Karpas-422 (cell line): ENCODE measurements at places on chromosomes 2 and 18. TPM values are rescaled to one million over a fixed set of nuclear protein-coding genes. Genes with fewer than 3 reads are reported as not detected.
A peak's percentile ranks its signal among the peaks of the same experiment; 100 is the strongest.

UNC50 gene
- total RNA-seq = 30.3 and 36.4 TPM in 2 replicates

C1QL2 gene
- total RNA-seq = not detected in 2 replicates

GRCh38 chr2:117212562-117212961 is 601.9 kb upstream of the DDX18 start:
- no peaks in the 10 kb centered on the region for H3K27me3 ChIP-seq
- H3K36me3 ChIP-seq = no peaks in the 10 kb centered on the region; the same call in 1 of the 2 replicates
- no peak for DNase-seq
- H3K4me3 ChIP-seq = no peak overlapping the region
- peaks cover 5% of the 10 kb centered on the region for H3K4me1 ChIP-seq

DNA sequence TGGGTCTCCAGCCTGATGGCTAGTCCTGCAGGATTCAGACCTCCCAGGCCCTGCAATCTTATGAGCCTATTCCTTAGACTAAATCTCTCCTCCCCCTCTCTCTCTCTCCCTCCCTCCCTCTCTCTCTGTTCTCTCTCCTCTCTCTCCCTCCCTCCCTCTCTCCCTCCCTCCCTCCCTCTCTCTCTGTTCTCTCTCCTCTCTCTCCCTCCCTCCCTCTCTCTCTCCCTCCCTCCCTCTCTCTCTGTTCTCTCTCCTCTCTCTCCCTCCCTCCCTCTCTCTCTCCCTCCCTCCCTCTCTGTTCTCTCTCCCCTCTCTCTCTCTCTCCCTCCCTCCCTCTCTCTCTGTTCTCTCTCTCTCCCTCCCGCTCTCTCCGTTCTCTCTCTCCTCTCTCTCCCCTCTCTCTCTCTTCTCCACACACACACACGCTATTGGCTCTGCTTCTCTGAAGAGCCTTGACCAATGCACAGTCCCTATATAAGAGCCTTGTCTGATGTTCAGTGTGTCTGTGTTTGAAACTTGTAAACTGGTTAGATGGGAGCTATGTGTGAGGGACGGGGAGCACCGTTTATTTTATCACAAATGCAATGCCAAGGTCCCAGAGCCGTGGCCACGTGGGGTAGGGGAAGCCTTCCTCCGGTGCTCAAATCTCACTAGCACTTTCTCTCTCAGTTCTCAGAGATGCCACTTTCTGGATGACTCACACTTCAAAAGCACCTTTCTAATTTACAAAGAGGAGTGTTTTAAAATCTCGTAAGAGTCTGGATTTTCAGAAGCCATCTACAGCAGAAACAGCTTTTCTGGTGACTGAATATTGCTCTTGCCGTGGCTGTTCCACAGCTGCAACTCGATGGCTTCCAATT is 9.4 kb upstream of the PRLH start:
- H3K4me1 ChIP-seq = no peaks in the 10 kb centered on the region
- H3K36me3 ChIP-seq = no peaks in the 10 kb centered on the region
- no peak for DNase-seq
- H3K4me3 ChIP-seq = no peak overlapping the region
- 0 out of 2 replicates have a peak, but pooled peaks cover 3% of the 10 kb centered on the region for H3K27me3 ChIP-seq

DNA sequence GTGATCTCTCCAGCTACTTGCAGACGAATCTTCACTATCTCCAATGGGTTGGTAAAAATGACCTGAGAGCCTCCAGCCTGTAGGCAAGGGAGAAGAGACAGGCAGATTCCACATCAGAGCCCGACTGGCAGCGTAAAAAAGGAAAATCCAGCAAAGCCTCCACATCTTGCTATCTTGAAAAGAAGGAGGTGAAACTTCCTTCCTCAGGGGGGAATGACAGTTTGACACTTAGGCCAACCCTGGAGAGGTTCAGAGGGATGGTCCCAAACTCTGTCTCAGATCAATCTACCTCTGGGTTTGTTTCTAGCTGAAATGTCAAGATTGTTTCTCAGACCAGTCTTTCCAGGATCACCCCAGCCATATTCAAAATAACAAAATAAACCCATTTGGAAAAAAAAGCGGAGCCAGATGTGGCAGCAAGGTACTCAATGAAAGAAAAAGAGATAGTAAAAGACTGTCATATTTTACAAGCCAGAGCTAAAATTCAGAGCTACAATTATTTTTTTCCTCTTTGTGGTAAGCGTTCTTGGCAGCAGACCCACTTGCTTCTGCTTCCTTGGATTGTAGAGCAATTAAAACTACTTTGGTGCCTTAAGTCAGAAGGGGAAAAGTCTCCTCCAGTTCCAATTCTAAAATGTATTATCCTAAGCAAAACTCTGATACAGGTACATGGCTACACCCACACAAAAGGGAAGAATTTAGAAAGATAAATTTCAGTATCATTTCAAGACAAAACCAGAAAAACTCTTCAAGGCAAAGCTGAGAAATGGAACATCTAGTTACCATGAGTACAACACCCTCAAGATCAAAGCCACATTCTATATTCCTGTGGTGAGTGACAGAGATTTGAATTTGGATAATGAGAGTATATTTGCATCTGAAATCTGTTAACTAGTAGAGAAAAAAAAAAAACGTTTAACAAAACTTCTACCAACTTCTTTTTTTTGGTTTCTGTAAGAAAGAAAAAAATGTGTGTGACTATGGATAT is 100.1 kb downstream of the SLC25A12 start:
- H3K27me3 ChIP-seq = no peaks in the 10 kb centered on the region
- peaks cover 25% of the 10 kb centered on the region; the same call in 1 of the 2 replicates for H3K36me3 ChIP-seq
- H3K27ac ChIP-seq = peak overlapping the region; percentile 38; the same call in 1 of the 2 replicates
- no peak overlapping the region for H3K4me3 ChIP-seq
- H3K4me1 ChIP-seq = peaks cover 38% of the 10 kb centered on the region

DNA sequence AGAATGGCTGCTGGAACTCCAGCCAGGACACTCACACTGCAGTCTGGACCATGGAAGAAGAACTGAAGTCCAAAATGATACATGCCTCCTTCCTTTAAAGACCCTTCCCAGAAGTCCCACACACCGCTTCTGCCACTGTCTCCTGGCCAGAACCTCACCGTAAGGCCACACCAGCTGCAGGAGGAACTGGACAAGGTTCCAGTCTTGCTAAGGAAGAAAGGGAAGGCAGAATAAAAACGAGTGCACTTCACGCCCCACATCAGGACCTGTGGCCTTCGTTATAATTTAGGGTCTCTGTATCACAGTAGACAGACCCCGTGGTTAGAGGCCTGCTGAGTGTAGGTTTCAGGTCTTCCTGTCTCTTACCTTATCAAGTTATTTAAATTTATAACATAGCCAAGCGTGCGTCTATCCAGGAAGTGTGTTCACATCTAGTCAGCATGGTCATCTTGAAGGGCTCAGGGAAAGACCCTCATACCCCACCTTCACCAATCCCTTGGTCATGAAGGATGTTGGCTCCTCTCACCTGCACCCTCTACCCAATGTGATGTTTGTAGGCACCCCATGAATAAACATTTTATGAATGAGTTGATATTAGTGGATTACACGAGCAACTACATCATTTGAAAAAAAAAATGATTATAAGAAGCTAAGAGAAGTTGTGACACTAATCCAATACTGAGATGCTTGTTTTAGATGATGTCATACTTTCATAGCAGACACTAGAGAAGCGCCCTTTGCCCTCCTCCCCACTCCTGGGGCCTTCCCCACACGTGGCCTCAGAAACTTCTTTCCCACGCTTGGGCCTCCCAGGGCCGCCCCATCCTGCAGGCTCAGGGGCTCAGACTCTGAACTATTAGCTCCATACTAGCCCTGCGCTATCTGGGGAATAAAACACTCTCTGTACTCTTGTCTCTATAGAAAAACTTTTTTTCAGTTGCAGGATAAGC is 157.6 kb downstream of the FAM210A start:
- no peak for DNase-seq
- H3K27me3 ChIP-seq = no peaks in the 10 kb centered on the region
- H3K4me1 ChIP-seq = peaks cover 42% of the 10 kb centered on the region
- H3K4me3 ChIP-seq = no peak overlapping the region

DNA sequence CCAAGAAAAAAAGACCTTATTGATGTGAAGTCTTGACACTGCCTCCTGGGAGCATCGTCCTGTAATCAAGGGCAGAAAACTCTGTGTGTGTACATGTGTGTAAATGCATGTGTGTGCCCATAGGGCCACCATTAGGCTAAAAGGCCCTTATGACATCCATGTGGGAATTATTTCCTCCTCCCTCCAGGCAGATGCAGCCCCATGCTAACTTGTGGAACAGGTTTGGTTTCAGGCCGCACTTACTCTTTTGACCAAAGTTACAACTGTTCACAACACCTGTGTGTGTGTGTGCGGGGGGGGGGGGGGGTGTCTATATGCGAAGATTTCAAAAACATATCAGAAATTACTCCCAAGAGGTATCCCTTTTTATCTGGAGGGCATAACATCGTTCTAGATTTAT is 87.4 kb upstream of the SLC14A2 start:
- H3K4me3 ChIP-seq = no peak overlapping the region
- H3K27me3 ChIP-seq = no peaks in the 10 kb centered on the region; the same call in 1 of the 2 replicates
- DNase-seq = no peak
- H3K27ac ChIP-seq = no peak overlapping the region

GRCh38 chr2:8009010-8009597 is 672.8 kb upstream of the ID2 start:
- DNase-seq = no peak
- peaks cover 13% of the 10 kb centered on the region for H3K4me1 ChIP-seq
- no peak overlapping the region for H3K27ac ChIP-seq
- no peaks in the 10 kb centered on the region for H3K36me3 ChIP-seq

GRCh38 chr2:54704688-54705605 is 18.5 kb upstream of the EML6 start:
- DNase-seq = peak; percentile 88
- no peak overlapping the region for H3K4me3 ChIP-seq
- peak overlapping the region; percentile 35; the same call in 1 of the 2 replicates for H3K27ac ChIP-seq
- H3K36me3 ChIP-seq = no peaks in the 10 kb centered on the region

- no peaks in the 10 kb centered on the region for H3K4me1 ChIP-seq
- H3K27me3 ChIP-seq = no peaks in the 10 kb centered on the region
- DNase-seq = no peak
- no peak overlapping the region for H3K4me3 ChIP-seq
- no peak overlapping the region for H3K27ac ChIP-seq
Observed at GRCh38 chr2:188819792-188820191, 154.4 kb upstream of the COL3A1 start.

DNA sequence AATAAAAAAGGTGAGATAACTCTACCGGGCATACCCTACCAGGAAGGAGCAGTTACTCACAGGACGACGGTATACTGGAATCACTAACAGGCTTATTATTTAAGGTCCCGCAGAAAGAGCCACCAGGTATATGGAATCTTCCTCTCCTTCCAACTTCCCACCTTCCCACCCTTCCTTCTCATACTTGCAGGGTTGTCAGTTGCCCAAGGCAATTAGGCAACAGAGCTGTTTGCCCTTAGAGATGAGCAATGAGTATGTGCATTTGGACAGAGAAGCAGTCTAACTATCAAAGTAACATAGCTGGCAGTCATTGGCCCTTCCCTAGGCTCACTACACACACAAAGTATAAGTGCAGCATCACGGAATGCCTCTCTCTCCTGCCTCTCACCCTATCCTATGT is 32.1 kb upstream of the EVA1A start:
- no peaks in the 10 kb centered on the region for H3K4me1 ChIP-seq
- H3K4me3 ChIP-seq = no peak overlapping the region
- H3K27me3 ChIP-seq = no peaks in the 10 kb centered on the region
- H3K27ac ChIP-seq = no peak overlapping the region
- DNase-seq = no peak
- no peaks in the 10 kb centered on the region for H3K36me3 ChIP-seq

DNA sequence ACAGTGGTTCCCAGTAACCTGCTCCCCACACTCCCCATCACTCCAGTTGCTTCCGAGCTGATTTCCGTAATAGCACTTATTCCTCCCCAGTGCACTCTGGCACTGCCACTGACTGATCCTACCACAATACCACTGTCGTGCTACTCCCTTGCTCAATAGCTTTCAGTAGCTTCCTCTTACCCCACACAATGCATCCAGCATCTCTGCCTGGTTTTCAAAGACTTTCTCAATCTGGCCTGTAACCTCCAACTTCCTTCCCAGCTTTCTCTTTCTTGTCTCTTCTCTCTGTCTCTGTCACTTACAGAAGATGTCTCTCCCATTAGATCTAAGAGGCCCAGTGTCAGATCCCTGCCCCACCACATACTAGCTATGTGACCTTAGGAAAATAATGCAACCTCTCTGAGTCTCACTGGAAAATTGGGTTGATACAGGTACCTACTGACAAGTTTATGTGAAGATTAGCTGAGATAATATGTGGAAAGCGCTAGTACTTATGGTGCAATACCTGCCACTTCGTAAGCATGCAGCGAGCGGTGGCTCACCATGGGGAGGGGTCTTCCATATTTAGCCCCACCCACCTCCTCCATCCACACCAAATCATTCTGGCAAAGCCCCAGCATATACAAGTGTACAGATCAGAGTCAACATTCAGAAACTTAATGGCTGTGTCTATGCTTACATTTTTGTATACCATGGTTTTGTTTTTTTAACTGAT is 36.7 kb downstream of the SFXN5 start:
- no peak for DNase-seq
- H3K36me3 ChIP-seq = no peaks in the 10 kb centered on the region
- no peak overlapping the region for H3K27ac ChIP-seq
- no peaks in the 10 kb centered on the region for H3K27me3 ChIP-seq
- H3K4me1 ChIP-seq = no peaks in the 10 kb centered on the region
- no peak overlapping the region for H3K4me3 ChIP-seq

GRCh38 chr2:164597983-164598382 is 23.3 kb downstream of the GRB14 start:
- no peak overlapping the region for H3K27ac ChIP-seq
- no peak for DNase-seq
- no peaks in the 10 kb centered on the region for H3K36me3 ChIP-seq

- H3K4me3 ChIP-seq = no peak overlapping the region
- no peak for DNase-seq
- H3K27ac ChIP-seq = no peak overlapping the region
Observed at GRCh38 chr2:239559417-239560261, 158.8 kb upstream of the HDAC4 start.
